ENCODE measurements at places on chromosomes 3 and 15. TPM values are rescaled to one million over a fixed set of nuclear protein-coding genes. Genes with fewer than 3 reads are reported as not detected.

The POLR2H gene
- 39.4 TPM for total RNA-seq

The DNAH12 gene
- 0.22 TPM for total RNA-seq

The WDR49 gene
- total RNA-seq, result 0.79 TPM

The NANOGP8 gene
- total RNA-seq, result not detected

The CFAP92 gene
- not detected for total RNA-seq

The BFSP2 gene
- 6.6 TPM for total RNA-seq

DNA sequence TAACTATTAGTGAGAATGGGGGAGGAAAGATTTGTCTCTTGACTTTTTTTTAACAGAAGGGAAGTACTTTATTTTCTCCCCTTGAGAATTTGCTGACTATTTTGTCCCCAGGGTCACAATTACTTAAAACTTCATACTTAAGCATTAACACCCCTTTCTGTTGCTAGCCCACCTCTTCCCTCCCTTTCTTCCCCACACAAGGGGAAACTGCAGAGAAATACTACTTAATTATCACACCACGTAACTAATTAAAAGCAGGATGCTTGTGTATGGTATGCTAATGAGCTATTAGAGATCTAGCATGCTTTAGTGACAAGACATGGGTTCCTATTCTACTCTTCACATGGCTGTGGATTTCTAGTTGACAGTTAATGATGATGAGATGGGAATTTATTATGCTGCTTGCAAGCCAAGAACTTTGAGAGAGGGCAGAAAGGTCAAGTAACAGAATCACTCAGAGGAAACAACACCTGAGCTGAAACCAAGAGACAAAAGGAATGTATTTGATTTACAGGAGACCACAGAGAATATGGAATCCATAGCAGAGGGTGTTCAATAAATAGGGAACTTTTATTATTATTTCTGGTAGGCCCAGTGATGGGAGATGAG lies 179.2 kb downstream of the LSAMP start:
- DNase-seq, result no peak

GRCh38 chr3:153553605-153553945 lies 391.5 kb downstream of the RAP2B start:
- no peak for DNase-seq

GRCh38 chr3:55567615-55568014 lies 80.5 kb upstream of the WNT5A start:
- DNase-seq, result no peak

DNA sequence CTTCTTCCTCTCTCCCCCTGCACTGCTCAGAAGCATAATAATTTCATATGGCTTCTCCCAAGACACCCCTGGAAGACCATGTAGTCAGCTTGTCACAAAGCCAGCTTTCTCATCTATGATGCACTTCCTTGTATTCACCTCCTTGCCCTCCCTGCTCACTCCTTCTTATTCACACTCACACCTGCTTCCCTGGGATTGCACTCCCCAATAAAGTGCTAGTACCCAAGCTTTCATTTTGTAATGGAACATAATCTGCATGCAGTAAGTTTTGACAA lies 76.9 kb upstream of the FRMD4B start:
- no peak for DNase-seq

- DNase-seq, result no peak
These were observed 429.2 kb downstream of the CADM2 start for GRCh38 chr3:85387913-85388505.

GRCh38 chr3:37645517-37646380 lies 215.9 kb upstream of the CTDSPL start:
- DNase-seq, result no peak

- DNase-seq, result no peak
These were observed 3.4 kb upstream of the DISP2 start for GRCh38 chr15:40354408-40355171.

GRCh38 chr15:93720607-93721006 lies 510.8 kb upstream of the MCTP2 start:
- no peak for DNase-seq

- no peak for DNase-seq
These were observed 181.6 kb downstream of the CFAP20DC start for GRCh38 chr3:58868097-58868779.

GRCh38 chr3:39900462-39901002 lies 91.1 kb downstream of the MYRIP start:
- DNase-seq, result no peak

- DNase-seq, result no peak
These were observed 521.5 kb upstream of the PPP2R3A start for GRCh38 chr3:135444058-135444457.

GRCh38 chr3:5022187-5022965 lies 43.1 kb downstream of the BHLHE40 start:
- no peak for DNase-seq

GRCh38 chr3:32399030-32399620 lies 7.5 kb downstream of the CMTM7 start:
- peak; percentile 35 for DNase-seq

DNA sequence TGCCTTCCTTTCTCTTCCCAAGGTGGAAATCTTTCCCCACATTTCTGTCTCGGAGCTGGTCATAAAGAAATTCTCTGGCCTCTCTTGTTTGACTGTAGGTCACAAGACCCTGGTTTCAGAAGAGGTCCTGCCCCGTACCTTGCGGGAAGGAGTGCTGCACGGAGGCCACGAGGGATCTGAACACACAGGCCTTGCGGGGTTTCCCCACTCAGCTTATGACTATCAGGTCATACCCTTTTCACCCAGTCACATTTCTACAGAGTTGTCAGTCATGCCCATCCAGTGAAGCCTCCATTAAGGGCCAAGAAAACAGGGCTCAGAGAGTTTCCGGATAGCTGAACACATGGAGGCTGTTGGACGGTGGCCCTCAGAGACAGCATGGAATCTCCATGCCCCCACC lies 54.7 kb upstream of the ATP13A3 start:
- DNase-seq, result no peak

DNA sequence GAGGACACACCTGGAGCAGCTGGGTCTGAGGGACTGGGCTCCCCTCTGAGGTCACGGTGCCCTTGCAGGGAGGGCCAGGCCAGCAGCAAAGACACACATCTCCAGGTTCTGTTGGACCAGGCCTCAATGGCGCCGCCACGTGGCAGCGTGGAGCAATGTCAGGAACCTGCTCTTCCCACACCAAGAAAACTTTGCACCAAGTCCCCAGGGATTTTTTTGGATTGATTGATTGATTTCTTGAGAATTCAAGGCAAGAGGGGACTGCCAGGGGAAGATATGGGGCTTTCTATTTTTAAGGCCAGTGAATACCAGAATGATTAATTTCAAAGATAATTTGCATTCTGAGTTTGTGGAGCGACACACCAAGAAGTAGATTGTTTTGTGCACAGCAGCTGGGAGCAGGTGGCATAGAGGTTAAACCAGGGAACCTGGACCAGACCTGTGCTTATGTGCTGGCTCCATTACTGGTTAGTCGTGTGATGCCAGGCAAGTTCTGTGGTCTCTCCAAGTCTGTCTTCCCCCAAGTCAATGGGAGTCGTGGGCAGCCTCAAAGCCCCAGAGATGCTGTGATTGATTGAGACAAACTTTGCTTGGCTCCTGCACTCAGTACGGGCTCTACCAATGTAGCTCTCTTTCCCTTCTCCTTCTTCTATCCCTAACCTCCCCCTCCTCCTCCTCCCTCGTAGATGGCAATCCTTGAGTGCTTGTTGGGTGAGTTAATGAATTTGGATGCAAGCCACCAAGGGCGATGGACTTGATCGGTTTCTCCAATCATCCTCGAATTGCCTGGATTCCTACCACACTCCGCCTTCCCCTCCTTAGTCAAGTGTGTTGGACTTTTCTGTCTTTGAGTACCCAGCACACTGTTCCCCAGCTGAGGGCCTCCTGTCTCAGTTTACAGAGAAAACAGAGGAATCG lies 96.2 kb upstream of the TRPM1 start:
- DNase-seq, result no peak

DNA sequence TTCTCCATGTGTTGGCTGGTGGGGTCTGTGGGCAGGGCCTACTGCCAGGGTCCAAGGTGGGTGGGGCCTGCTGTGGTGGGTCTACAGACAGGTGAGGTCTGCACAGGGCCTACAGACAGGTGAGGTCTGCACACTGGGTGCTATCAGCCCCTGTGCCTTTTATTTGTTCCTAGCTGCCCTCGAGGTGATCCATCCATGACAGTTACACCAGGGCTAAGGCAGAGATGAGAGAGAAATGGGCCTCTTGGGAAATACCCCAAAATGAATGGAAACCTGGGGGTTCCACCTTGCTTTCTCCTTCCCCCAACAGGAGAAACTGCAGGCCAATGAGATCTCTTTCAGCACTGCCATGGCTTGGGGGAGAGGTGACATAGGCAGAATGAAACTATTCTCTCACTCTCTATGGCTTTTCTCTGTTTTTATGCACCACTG lies 36.4 kb downstream of the CFAP100 start:
- DNase-seq, result no peak

- no peak for DNase-seq
These were observed 483.1 kb downstream of the NAALADL2 start for GRCh38 chr3:175342196-175342595.

DNA sequence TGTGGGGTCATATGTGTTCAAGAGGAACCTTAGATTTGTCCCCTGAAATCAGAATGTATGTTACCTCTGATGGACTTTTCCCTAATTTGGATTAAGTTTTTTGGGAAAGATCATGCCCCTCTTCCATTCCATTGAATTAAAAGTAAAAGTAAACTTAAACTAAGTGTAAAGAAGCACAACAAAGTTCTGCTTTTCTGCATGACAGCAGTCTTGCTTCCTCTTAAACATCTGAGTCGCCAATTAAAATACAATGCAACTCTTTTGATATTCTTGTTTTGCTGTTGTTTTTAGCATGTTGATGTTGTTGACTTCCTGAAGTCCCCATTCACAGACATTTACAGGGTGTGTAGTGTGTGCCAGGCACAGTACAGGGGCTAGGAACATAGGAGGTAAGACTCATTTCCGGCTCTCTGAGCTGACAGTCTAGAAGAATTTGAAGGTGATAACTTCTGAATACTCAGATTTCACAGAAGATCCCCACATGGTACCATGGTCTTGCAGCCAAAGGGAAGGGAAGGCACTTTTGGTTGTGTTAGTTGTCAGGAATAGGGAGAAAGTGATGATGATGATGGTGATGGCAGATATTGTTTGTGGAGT lies 45.0 kb downstream of the USP13 start:
- DNase-seq, result no peak

DNA sequence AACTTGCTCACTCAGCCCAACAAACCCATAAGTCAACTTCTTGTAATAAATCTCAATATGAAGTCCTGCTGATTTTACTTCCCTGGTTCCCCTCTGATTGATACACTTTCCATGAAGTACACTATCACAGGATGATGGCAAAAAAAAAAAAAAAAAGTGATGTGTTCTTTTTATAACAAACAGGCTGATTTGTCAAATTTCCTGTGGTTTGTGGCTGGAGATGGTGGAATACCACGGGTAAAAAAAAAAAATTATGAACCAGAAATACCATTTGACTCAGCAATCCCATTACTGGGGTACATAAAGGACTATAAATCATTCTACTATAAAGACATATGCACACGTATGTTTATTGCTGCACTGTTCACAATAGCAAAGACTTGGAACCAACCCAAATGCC lies 10.7 kb upstream of the SERPINI2 start:
- DNase-seq, result no peak

GRCh38 chr15:67559158-67559557 lies 16.7 kb downstream of the MAP2K5 start:
- no peak for DNase-seq

DNA sequence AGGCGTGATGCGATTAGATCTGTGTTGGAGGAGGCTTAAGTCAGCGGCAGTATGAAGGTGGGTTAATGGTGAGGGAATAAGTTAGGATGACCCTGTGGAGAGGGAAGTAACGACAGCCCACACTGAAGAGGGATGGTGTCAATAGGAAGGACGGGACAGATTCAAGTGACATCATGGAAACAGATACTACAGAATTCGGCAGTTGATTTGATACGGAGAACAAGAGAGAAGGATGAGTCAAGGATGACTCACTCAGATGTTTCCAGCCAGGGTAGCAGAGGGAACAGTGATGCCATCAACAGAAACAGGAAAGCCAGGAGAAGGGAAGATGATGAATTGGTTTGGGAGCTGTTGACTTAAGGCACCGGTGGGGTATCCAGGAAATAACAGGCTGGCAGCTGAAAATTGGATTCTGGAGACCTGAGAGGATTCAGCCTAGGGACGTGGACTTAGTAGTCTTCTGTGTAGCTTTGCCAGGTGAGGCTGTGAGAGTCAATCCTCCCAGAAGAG lies 38.0 kb downstream of the SHC4 start:
- DNase-seq, result no peak

DNA sequence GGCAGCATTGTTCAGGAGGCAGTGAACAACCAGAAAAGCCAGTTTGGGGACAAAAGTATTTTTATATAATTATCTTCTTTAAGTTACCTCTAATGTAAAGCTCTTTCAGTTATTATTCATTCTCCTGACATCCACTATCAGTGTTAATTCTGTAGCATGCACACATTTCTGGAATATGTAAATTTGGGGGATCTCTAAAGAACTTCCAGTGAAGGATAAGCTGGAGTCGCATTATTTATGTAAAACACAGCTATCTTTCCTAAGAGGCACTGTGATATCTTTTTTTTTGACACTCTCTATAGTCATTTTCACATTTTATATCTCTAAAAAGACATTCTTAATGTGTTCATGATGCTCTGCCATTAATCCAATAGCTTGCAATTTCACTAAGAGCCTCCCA lies 26.7 kb downstream of the SATB1 start:
- no peak for DNase-seq

- DNase-seq, result no peak
These were observed 115.4 kb downstream of the TCF12 start for GRCh38 chr15:57033715-57034439.

GRCh38 chr3:123344175-123344906 lies 104.5 kb downstream of the ADCY5 start:
- peak; percentile 19 for DNase-seq

DNA sequence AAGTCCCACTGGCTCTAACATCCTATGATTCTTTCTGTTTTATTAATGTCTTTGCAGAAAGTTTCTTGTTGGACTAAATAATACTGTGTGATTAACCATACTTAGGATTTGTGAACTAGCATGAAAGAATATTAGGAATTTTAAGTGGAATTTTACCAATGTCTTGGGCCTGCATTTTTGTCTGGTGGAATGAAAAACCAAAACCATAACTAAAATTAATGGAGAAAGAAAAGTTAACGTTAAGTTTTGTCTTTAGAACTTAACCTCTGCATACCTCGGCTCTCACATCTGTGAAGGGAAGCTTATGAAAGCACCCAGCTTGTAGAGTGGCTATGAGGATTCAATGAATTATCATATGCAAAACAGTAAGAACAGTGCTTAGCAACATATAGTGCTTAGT lies 6.5 kb downstream of the FBN1 start:
- DNase-seq, result no peak
